ENCODE measurements at places on chromosomes 16 and 17. TPM values are rescaled to one million over a fixed set of nuclear protein-coding genes. Genes with fewer than 3 reads are reported as not detected.

IGFALS gene
- under 0.01 TPM for total RNA-seq

SEC14L5 gene
- total RNA-seq = 0.13 TPM

TAT gene
- total RNA-seq = not detected

OR3A3 gene
- total RNA-seq = not detected

CD79B gene
- 2.1 TPM for total RNA-seq

SLC13A2 gene
- not detected for total RNA-seq

RNF112 gene
- total RNA-seq = 7.3 TPM

PIPOX gene
- total RNA-seq = 2.7 TPM

GNG13 gene
- total RNA-seq = not detected

SLC9A5 gene
- total RNA-seq = 0.66 TPM

KCNJ12 gene
- total RNA-seq = 0.26 TPM

CES2 gene
- total RNA-seq = 29.1 TPM

ENO3 gene
- 4.5 TPM for total RNA-seq

POLR3E gene
- total RNA-seq = 30.8 TPM

EPX gene
- not detected for total RNA-seq

FBXW10B gene
- 0.56 TPM for total RNA-seq

RGS11 gene
- total RNA-seq = 2.7 TPM

HOXB4 gene
- 0.26 TPM for total RNA-seq
